NCI-H2081 (cell line): ENCODE measurements at places on chromosomes 7 and 10.
A peak's percentile ranks its signal among the peaks of the same experiment; 100 is the strongest.

GRCh38 chr10:101301111-101301731 lies 52.7 kb upstream of the BTRC start:
- peak; percentile 63 for DNase-seq

GRCh38 chr7:114426382-114426781 lies 11.8 kb downstream of the FOXP2 start:
- no peak for DNase-seq

DNA sequence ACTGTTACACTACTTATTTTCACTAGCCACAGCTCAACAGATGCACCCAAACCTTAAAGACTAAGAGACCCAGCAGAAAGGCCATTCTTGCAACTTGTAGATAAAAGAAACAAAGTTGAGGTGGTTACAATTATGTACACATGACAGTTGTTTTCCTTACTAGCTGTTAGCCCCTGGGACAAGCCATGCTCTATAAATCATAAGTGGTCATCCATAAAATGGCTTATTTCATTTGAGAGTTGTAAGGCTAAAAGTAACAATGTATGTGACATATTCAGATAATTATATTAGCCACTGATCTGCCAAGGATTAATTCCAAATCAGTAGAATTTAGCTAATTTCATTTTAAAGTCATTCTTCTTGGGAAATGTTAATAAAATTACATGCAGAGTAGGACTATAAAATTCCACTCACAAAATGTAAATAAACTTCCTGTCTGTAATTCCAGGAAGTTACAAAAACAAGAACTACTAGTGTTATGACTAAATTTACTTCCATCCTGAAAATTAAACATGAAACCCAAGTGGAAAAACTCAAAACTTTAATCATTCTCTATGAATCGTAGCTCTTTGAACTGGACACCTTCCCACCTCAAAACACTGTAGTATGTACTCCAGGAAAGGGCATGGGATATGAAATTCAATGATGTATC lies 13.3 kb downstream of the SLC37A3 start:
- DNase-seq, result no peak

GRCh38 chr7:147304376-147304775 lies 1187.8 kb downstream of the CNTNAP2 start:
- no peak for DNase-seq

GRCh38 chr7:81206667-81207360 lies 288.0 kb upstream of the SEMA3C start:
- no peak for DNase-seq

GRCh38 chr7:132650498-132650897 lies 74.2 kb upstream of the PLXNA4 start:
- DNase-seq, result no peak

DNA sequence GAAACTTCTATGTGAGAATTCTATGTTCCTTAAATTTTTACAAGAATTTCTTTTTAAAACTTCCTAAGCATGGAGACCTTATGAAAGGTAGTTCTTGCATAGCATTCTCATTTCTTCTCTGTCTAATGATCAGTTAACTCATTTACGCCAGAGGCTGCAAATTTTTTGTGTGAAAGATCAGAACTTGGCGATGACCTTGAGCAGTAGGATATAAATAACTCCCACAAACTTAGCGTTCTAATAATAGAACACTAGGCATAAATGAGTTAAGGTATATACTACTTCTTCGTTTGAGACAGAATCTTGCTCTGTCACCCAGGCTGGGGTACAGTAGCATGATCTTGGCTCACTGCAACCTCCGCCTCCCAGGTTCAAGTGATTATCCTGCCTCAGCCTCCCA lies 13.7 kb downstream of the PILRA start:
- DNase-seq, result no peak

GRCh38 chr10:6648894-6649720 lies 69.0 kb upstream of the PRKCQ start:
- no peak for DNase-seq

DNA sequence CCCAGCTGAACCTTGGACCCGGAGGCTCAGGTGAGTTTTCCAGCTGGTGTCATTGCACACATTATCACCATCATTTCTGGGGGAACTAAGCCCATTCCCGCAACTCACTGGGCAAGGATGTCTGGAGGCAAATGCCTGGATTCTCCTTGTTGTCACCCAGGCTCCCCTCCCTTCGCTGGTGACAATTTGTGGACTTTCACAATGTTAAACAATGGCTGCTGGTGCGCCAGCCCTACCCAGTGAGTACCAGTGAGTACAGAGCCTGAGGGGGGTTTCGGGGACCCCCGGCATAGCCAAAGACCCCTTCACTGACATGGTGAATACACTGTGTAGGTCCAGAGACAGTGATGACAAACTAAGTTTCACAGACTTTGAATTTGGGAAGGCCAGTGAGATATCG lies 189.2 kb downstream of the ADARB2 start:
- no peak for DNase-seq

- DNase-seq, result no peak
Measured at GRCh38 chr7:3150027-3150426, 106.4 kb upstream of the CARD11 start.

GRCh38 chr7:77205706-77206105 lies 6.1 kb upstream of the FGL2 start:
- DNase-seq, result no peak

DNA sequence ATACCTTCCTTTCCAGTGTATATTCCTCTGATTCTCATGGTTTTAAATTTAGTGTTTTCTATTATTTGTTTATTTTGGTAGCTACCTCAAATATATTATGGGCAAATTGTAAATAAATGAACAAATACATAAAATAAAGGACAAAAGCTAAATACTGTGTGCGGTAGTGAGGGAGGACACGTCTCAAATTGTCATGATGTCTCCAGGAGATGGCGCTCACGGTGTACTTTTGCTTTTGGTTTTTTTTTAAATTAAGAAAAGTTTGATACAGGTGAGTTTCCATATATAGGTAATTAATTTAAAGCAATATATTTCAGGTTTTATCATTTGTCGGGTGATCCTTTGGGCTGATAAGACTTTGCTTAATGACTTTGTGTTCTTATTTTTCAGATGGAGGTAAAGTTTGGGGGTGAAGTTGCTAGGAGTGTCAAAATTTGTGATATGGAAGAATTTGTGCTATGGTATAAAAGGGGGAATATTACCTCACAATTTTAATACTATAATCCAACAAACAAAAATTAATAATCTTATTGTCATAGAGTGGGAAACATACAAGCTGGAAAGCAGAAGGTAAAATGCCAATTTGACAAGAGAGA lies 68.4 kb upstream of the TMEM229A start:
- DNase-seq, result peak; percentile 37

DNA sequence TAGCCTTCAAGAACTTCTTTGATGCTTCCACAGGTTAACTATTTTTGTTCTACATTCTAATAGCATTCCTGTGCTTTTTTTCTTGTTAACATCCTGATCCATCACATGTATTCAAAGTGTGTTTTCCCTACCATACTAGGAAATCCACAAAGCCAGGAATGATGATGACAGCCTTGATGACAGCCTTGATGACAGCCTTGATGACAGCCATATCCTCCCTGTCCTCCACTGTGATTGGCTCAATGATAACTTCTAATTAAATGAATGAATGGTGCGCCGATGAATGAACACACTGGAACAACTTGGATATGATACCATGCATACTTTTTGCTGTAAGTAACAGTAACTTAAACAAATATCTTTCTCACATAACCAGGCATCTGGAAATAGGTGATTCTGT lies 8.3 kb upstream of the TACR2 start:
- DNase-seq, result no peak

GRCh38 chr7:35258125-35258867 lies 4.4 kb upstream of the TBX20 start:
- DNase-seq, result no peak

DNA sequence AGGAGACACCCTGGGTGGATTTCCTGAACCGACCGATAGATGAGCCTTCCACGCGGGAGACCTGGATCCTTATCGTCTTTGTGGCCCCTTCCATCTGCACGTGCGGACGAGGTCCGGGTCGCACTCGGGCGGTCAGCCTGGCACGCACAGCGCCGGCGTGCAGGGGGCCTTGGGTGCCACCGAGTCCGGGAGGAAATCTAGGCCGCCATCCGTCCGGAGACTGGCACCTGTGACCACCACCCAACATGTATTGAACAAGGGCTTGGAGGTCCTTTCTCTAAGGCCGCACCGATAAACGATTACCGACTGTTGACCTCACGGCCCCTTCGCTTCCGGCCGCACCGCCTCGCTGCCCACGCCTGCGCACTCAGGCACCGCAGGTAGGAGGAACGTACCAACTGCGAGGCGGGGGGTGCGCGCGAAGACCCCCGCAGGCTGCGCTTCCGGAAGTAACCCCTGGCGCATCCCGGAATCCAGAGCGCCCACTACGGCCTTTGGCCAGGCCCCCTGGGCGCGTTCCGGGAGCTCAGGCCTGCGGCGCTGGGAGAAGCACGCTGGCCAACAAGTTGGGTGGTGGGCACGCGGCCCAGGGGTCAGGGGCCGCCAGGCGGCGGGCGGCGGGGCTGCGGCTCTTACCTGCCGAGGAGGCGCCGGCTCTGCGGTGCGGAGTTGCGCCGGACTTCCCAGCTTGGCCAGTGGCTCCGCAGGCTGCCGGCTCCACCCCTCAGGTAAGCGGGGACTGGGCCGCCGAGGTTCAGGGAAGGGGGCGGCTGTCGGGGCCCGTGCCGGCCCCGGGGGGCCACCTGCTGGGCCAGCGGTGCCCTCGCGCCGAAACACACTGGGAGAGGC lies at the start of the genes ACTR3C and LRRC61:
Gene ACTR3C (minus strand): TSS at position 713 of the 849 bp plus-strand sequence. CDS start 28,249 bp downstream, outside the sequence.
Gene LRRC61 (plus strand): TSS at position 523 of the 849 bp plus-strand sequence. CDS start 13,507 bp downstream, outside the sequence.
- DNase-seq, result peak; percentile 83

DNA sequence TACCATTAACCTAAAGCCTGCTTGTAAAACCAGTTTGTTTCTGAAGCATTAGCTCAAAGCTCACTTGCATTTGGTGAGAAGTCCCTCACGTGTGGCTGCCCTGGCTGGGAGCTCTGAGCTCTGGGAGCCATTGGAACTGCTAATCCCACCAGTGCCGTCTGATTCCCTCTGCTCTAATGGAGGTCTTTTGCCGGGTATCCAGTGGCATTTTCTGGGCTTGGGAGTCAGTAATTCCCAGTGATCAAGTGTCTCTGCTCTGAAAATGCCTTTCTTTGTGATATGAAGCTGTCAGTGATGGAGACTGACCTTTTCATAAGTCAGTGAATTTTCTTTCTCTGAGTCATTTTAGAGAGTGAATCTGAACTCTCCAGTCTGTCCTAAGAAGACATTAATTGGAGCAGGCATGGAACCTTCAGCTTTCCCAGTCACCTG lies 36.9 kb upstream of the FAM20C start:
- DNase-seq, result no peak
